ENCODE measurements at places on chromosomes 3 and 15. TPM values are rescaled to one million over a fixed set of nuclear protein-coding genes. Genes with fewer than 3 reads are reported as not detected.

The CD200R1 gene
- total RNA-seq: 0.66 TPM

The GOLGA6A gene
- not detected for total RNA-seq

The CEP70 gene
- total RNA-seq: 58.3 TPM

The AMIGO3 gene
- 0.98 TPM for total RNA-seq

The MKRN3 gene
- total RNA-seq: 0.98 TPM

The C2CD4A gene
- total RNA-seq: not detected

The PPP2R3A gene
- total RNA-seq: 20.6 TPM

The POTEB2 gene
- not detected for total RNA-seq

The CIDEC gene
- total RNA-seq: 153 TPM
